Tibial nerve (tissue), 4 donors: ENCODE measurements at places on chromosomes 12 and 14. TPM values are rescaled to one million over a fixed set of nuclear protein-coding genes. Genes with fewer than 3 reads are reported as not detected.
A peak's percentile ranks its signal among the peaks of the same experiment; 100 is the strongest.

- H3K27me3 ChIP-seq, result no peaks in the 10 kb centered on the region
- peak overlapping the region; percentile 65 for H3K4me3 ChIP-seq
- peak overlapping the region; percentile 97 for H3K27ac ChIP-seq
- DNase-seq, result no peak
- no peaks in the 10 kb centered on the region for H3K36me3 ChIP-seq
- peaks cover 53% of the 10 kb centered on the region for H3K4me1 ChIP-seq
Observed at GRCh38 chr14:100304825-100305323, 1.4 kb downstream of the SLC25A29 start.

- H3K27ac ChIP-seq, result no peak overlapping the region
- no peak for DNase-seq
- H3K27me3 ChIP-seq, result no peaks in the 10 kb centered on the region
- no peaks in the 10 kb centered on the region for H3K36me3 ChIP-seq
- H3K4me3 ChIP-seq, result no peak overlapping the region
Observed at GRCh38 chr12:118763234-118763633, 218.1 kb upstream of the SRRM4 start.

Gene CRIP1
- 26.4 TPM for total RNA-seq

GRCh38 chr12:66004922-66005703 lies 125.4 kb downstream of the LLPH start:
- no peak for DNase-seq
- no peaks in the 10 kb centered on the region for H3K27me3 ChIP-seq
- no peak overlapping the region for H3K4me3 ChIP-seq
- H3K27ac ChIP-seq, result no peak overlapping the region
- H3K36me3 ChIP-seq, result no peaks in the 10 kb centered on the region

DNA sequence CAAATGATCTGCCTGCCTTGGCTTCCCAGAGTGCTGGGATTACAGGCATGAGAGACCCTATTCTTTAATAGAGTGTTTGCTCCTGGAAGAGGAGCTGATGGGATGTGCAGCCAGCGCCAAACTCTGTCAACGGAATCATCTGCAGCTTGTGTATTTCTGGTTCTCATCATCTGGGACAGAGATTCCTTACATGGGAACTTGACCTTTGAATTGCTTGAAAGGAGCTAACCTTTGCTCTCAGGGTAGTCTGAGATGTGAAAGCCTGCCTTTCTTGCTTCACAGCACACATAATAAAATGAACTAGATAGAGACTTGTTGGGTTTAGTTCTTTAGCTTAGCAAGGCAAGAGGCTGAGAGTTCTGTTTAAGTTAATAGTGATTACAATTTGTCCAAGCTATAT lies 120.0 kb downstream of the OTOGL start:
- no peaks in the 10 kb centered on the region for H3K27me3 ChIP-seq
- no peaks in the 10 kb centered on the region for H3K36me3 ChIP-seq
- no peak overlapping the region for H3K27ac ChIP-seq
- no peaks in the 10 kb centered on the region for H3K4me1 ChIP-seq

Gene PPFIA2
- total RNA-seq, result 5.5 TPM

- no peak overlapping the region for H3K4me3 ChIP-seq
- DNase-seq, result no peak
- H3K27me3 ChIP-seq, result no peaks in the 10 kb centered on the region
- no peaks in the 10 kb centered on the region for H3K4me1 ChIP-seq
- no peaks in the 10 kb centered on the region for H3K36me3 ChIP-seq
Observed at GRCh38 chr12:19010087-19010486, 119.4 kb upstream of the PLEKHA5 start.

GRCh38 chr12:28316049-28316448 lies 125.8 kb downstream of the CCDC91 start:
- H3K27ac ChIP-seq, result no peak overlapping the region
- no peaks in the 10 kb centered on the region for H3K36me3 ChIP-seq
- no peak overlapping the region for H3K4me3 ChIP-seq
- no peak for DNase-seq
- H3K27me3 ChIP-seq, result no peaks in the 10 kb centered on the region

Gene HOXC13
- total RNA-seq, result not detected

- no peak overlapping the region for H3K4me3 ChIP-seq
- no peak for DNase-seq
- H3K36me3 ChIP-seq, result no peaks in the 10 kb centered on the region
- no peaks in the 10 kb centered on the region for H3K27me3 ChIP-seq
Observed at GRCh38 chr14:42719391-42719790, 1112.7 kb downstream of the LRFN5 start.

DNA sequence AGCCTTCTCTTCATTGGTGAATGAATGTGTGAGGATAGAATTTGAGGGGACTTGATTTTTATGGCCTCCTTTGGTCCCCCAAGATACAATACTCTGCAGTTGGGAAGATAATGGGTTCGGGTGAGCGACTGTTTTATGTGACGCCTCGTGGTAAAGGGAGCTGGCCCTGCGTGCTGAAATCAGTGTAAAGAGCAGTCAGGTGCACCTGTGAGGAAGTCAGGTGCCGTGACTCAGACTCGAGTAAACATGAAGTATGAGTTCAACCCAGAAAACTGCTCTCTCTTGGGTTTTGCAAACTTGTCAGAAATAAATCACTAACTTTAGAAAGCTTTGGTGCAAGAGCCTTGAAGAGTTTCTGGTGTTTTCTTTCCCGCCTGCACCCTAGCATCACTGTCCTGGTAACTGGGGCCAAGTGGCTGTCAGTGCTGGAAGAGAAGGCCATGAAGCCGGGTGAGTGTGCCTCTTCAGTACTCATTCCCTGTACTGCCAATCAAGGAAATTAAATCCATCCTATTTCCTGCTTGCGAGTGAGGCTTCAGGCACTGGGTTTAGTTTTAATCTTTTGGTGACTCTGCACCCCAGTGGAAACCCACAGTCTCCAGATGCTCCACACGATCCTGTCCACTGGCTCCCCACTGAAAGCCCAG lies 59.2 kb downstream of the AACS start:
- DNase-seq, result no peak
- H3K36me3 ChIP-seq, result no peaks in the 10 kb centered on the region
- no peaks in the 10 kb centered on the region for H3K4me1 ChIP-seq

DNA sequence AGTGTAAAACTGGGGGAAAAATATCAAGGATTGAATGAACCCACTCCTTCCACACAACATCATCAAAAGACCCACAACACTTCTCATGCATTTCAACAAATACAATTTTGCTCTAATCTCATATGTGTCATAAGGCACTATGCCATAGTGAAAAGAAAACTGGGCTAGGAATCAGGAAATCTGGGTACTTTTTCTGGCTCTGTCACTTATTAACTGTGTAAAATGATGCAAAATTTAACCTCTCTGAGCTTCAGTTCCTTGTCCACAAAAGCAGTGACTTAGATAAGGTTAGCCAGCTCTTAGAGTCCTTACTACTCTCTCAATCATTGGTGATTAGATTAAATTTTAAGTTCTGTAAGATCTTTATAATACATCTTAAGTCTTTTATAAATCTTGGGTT lies 250.5 kb upstream of the SOX5 start:
- no peak overlapping the region for H3K4me3 ChIP-seq
- DNase-seq, result no peak
- no peak overlapping the region for H3K27ac ChIP-seq
- no peaks in the 10 kb centered on the region for H3K36me3 ChIP-seq
- H3K27me3 ChIP-seq, result no peaks in the 10 kb centered on the region

- no peak for DNase-seq
- no peaks in the 10 kb centered on the region for H3K27me3 ChIP-seq
- H3K4me3 ChIP-seq, result no peak overlapping the region
Observed at GRCh38 chr14:52352569-52352968, 38.5 kb downstream of the PTGER2 start.

Gene RPGRIP1
- total RNA-seq, result 0.90 TPM

DNA sequence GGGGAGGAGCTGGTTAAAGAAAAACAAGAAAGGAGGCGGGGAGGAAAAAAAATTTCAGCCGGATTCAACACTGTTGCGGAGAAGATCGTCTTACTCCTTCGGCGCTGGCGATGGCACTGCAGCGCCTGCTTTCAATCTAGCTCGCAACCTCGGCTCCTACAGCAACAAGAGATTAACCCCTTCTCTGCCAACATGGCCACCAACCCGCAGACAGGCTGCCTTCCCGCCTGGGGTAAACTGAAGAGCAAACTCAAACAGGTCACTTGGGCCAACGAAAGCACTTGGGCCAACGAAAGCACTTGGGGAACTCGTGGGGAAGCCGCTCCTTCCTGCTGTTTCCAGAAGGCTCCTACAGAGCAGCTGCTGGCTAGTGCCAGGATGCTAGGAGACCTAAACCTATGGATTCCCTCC lies 73.7 kb downstream of the CIT start:
- H3K36me3 ChIP-seq, result no peaks in the 10 kb centered on the region
- H3K27me3 ChIP-seq, result no peaks in the 10 kb centered on the region
- H3K27ac ChIP-seq, result peak overlapping the region; percentile 80

Gene RNU4-1
- under 0.01 TPM for total RNA-seq

- H3K27ac ChIP-seq, result no peak overlapping the region
- no peak for DNase-seq
- no peak overlapping the region for H3K4me3 ChIP-seq
- no peaks in the 10 kb centered on the region for H3K36me3 ChIP-seq
- no peaks in the 10 kb centered on the region for H3K4me1 ChIP-seq
Observed at GRCh38 chr14:20606190-20606901, 15.2 kb upstream of the RNASE12 start.

Gene ZNF268
- 22.2 TPM for total RNA-seq

DNA sequence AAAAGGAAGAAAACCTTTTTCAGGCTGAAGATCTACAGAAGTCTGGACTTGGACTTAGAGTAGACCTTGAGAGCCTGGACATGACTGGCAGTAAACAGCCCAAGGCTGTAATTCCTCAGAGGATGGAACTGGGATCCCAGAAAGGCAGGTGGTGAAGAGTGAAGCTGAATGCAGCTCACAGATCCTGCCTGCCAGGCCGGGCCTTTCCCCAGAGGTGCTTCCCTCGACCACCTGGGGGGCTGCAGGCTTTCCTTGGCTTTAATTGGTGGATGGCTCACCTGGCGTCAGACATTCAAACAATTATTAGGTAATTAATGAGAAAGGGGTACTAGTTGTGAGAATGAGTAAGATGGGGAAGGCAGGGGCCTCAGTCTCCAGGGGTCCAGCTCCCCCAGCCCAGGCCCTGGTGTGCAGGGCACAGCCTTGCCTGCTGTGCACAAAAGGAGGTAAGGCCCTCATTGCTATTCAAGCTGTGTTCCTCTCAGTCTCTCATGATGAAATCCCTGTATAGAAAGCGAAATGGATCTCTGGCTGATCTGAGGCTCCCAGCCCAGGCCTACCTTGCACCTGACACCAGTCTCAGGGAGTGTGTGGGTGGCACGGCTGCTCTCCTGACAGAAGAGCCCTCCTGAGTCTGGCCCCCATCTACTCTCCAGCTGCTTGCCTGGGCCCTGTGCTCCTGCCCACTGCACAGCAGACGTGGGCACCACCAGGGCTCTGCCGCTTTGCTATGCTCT lies 63.0 kb upstream of the TCL1A start:
- no peak overlapping the region for H3K4me3 ChIP-seq
- H3K36me3 ChIP-seq, result no peaks in the 10 kb centered on the region
- no peak overlapping the region for H3K27ac ChIP-seq
- H3K4me1 ChIP-seq, result no peaks in the 10 kb centered on the region

GRCh38 chr12:93165384-93165932 lies 212.3 kb upstream of the NUDT4 start:
- H3K4me1 ChIP-seq, result no peaks in the 10 kb centered on the region
- H3K36me3 ChIP-seq, result no peaks in the 10 kb centered on the region
- no peak for DNase-seq
- H3K27me3 ChIP-seq, result no peaks in the 10 kb centered on the region
- H3K4me3 ChIP-seq, result no peak overlapping the region

Gene DAO
- total RNA-seq, result not detected

DNA sequence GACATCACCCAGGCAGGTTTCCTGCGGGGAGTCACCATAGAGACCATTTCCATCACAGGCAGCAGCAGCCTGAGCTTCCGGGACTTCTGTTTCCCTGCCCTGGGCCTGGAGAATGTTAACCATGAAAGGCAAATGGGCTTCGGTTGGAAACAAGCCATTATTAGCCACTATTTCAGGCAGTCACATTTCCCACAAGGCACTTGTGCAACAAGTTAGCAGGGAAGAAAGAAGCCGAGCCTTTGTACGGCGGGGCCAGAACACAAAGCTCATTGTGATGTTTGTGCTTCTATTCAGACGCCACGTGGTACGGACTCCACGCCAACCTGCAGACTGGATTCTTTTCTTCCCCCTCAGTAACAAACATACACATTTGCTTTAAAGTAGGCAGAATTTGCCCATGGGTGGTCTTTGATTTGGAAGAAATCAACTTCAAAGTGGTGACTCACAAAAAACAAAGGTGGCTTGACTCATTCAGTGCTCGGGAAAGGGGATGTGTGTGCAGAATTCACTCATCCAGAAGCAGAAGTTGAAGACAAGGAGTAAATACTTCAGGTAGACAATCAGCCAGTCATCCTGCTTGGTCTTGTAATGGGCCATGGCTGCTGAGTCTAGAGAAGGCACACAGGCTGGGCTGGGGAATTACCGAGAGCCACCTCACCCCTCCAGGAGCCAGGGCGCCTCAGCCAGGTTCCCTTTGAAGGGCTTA lies 154.2 kb upstream of the PRMT8 start:
- no peak overlapping the region for H3K4me3 ChIP-seq
- H3K36me3 ChIP-seq, result no peaks in the 10 kb centered on the region
- peak; percentile 16 for DNase-seq

Gene CCDC197
- not detected for total RNA-seq

GRCh38 chr12:11902525-11902875 lies 168.2 kb upstream of the BCL2L14 start:
- H3K27me3 ChIP-seq, result no peaks in the 10 kb centered on the region
- DNase-seq, result no peak
- no peak overlapping the region for H3K4me3 ChIP-seq
- H3K4me1 ChIP-seq, result no peaks in the 10 kb centered on the region
- no peaks in the 10 kb centered on the region for H3K36me3 ChIP-seq

DNA sequence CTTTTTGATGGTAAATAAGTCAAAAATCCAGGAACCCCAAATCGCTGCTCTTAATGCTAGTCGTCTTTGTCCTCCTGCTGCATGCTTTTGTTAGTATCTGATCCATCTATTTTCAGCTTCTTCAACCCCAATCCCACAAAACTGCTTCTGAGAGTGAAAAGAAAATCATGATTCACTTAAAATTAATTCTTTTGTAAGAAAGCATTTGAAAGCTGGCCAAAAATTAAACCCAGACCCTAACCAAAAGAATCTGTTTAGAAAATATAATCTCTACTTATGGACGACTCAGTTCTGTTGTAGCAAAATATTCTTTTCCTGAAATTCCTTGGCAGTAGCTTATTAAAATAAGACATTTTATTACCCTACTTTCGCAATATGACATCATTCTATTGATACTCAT lies 443.6 kb upstream of the SYT1 start:
- no peaks in the 10 kb centered on the region for H3K4me1 ChIP-seq
- no peak for DNase-seq
- no peak overlapping the region for H3K27ac ChIP-seq
- no peaks in the 10 kb centered on the region for H3K27me3 ChIP-seq
- H3K36me3 ChIP-seq, result no peaks in the 10 kb centered on the region

Gene CPSF2
- 24.9 TPM for total RNA-seq

Gene CD69
- total RNA-seq, result 4.2 TPM

DNA sequence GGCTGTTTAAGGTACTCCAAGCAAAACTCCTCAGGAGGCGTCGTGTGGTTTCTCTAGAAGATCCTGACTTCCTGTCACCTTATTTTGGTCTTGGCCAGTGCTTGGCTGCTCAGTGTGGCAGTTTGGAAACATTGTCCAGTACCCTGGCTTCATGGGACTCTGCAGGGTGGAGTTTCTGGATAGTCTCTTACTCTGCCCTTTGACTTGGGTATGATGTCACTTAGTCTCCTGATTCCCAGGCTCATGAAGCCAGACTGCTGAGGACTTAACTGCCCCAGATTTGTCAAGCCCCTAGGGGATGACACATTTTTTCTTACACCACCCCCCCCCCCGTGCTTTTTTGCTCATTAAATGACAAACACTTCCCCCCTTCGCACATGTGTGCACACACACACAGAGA lies 82.7 kb downstream of the ADCK1 start:
- peak overlapping the region; percentile 60 for H3K27ac ChIP-seq
- no peaks in the 10 kb centered on the region for H3K27me3 ChIP-seq
- no peaks in the 10 kb centered on the region for H3K36me3 ChIP-seq
- no peak for DNase-seq
- H3K4me3 ChIP-seq, result no peak overlapping the region
- no peaks in the 10 kb centered on the region for H3K4me1 ChIP-seq
